ENCODE measurements at places on chromosomes 1 and 21.

DNA sequence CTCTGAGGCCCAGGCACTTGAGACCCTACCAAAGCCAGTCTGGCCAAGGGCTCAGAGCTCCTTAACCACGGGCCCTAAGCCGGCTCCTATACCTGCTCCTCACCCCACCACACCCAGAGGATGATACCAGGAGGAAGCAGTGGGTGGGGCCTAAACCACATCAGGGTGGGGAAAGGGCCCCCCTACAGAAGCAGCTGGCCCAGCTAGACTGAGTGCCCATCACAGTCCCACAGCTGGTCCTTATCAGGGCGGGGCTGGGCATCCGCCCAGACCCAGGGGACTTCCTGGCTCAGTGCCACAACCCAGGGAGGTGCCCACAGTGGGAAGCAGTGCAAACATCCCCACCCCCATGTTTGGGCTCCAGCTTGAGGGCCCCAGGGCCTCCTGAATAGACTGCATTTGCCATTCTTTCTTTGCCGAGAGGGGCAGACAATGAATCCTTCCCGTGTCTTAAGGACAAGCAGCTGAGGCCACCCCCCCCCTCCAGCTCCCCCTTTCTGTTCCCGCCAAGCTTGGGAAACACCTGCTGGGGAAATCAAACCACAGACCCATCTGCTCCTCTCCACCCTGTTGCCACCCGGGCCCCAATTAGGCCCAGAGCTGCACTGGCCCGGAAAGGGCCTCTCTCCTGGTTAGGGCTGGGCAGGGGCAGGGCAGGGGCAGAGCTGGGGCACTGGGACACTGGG is 6.2 kb downstream of the E2F2 start:
- DNase-seq = no peak

DNA sequence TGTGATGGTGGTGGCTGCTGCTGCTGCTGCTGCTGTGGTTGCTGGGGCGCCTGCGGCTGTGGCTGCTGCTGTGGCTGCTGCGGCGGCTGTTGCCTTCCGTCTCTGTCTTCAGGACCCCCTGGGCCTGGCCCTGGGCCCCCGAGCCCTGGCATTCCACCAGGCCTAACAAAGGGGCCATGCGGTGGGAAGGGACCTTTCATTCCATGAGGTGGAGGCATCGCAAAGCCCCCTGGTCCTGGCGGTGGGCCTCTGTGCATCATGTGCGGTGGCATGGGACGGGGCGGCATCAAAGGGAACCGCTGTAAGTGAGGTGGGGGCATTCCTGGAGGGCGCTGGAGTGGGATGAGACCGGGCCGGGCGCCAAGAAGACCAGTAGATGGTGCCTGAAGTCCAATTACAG is 12.4 kb downstream of the SOD1 start:
- no peak for DNase-seq

GRCh38 chr21:42187976-42188653 is 30.8 kb upstream of the ABCG1 start:
- DNase-seq = peak; percentile 76

DNA sequence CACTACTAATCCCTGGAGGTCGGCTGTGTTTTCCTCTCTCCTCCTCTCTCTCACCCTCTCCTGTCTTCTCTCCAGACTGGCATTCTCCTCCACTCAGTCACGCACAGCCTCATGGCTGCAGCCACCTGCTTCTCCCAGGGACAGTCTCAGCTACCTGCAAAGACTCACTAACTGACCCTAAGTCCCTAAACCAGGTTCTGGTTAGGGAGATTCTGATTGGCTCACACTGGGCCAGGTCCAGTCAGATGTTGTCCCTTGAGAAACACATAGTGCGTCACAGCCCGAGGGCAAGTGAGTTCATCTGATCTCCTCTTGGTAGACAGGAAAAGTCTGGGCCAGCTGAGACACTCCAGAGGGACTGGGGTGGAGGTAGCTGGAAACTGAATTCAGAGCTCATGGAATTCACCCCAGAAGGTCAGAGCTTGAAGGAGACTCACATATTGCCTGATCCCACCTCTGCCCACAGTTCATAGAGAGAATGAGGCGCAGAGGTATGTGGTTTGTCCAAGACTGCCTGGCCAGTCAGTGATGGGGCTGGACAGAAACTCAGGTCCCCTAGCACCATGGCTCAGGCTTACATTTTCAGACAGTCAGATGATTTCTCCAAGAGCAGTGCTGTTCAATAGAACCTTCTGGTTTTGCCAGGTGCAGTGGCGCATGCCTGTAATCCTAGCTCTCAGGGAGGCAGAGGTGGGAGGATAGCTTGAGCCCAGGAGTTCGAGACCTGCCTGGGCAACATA is 40.4 kb upstream of the RPL11 start:
- no peak for DNase-seq

DNA sequence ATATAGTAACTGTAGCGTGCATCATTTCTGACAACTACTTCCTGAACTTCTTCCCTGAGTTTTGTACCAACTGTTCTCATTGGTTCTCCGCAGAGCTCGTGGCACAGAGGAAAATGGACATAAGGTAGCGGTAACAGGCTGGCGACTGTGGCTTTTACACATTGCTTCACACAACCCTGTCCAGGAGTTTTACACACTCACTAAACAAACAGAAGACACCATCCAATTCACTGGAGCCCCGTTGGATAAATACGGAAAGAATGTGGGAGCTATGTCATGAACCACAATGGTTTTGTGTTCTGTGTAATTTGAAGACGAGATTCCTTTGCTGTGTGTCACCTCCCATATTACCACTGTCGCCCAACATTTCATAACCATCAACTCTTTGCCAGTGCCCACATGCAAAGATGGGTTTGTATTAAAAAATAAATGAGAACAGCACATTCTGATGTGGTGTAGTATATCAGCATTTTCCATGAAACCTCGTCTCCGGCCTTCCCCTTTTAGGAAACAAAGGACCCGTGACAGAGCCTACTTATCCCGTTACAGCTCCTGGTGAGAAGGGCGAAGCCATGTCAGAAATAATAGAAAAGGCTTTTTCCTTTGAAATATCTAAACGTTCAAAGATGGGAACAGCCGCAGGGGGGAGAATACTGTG is 47.4 kb upstream of the ENAH start:
- no peak for DNase-seq

- peak; percentile 7 for DNase-seq
These were observed 1.7 kb upstream of the KRTAP7-1 start for GRCh38 chr21:30831194-30831765.

GRCh38 chr1:214899908-214900460 is 182.6 kb upstream of the KCNK2 start:
- no peak for DNase-seq

DNA sequence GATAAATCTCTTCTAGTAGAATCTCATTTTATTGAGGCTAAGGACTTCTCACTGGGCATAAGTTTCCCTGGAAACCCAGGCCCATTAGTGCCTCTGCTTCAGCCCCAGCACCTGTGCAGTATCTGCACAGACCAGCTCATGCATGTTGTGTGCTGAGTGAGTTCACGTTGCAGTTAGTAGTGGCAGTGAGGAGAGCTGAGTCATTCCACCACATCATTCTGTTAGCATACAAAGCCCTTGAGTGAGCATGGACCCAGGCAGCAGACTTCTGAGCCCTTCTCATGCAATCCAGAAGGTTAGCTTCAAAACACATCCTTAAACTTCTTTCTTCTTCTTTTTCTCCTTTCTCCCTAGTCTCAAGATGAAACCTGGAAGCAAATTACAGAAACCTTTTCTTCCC is 45.8 kb upstream of the NTPCR start:
- no peak for DNase-seq

DNA sequence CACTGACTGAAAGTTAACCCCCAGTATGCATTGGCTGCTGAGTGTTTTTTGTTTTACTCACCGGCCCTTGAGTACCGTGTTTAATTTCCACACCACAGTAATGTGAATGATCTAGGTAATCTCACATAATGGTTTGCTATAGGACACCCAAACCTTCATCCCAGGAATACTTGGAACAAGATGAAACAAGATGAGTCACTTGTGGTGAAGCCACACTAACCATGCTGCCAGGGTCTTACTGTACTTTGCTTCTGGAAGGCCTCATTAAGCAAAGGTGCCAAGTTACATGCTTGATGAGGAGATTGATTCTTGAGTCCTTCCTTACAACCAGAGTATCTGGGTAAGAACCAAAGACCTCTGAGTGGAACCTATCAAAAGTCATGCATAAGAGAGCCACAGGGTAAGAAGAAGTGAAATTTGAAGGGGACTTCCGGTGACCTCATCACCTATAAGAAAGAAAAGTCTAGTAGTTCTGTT is 163.3 kb downstream of the NRIP1 start:
- no peak for DNase-seq

GRCh38 chr1:97901017-97901658 is 19.7 kb downstream of the DPYD start:
- no peak for DNase-seq

GRCh38 chr21:27677546-27677945 is 710.7 kb upstream of the ADAMTS5 start:
- no peak for DNase-seq

- DNase-seq = no peak
These were observed 60.9 kb downstream of the SLX9 start for GRCh38 chr21:45000637-45001133.

DNA sequence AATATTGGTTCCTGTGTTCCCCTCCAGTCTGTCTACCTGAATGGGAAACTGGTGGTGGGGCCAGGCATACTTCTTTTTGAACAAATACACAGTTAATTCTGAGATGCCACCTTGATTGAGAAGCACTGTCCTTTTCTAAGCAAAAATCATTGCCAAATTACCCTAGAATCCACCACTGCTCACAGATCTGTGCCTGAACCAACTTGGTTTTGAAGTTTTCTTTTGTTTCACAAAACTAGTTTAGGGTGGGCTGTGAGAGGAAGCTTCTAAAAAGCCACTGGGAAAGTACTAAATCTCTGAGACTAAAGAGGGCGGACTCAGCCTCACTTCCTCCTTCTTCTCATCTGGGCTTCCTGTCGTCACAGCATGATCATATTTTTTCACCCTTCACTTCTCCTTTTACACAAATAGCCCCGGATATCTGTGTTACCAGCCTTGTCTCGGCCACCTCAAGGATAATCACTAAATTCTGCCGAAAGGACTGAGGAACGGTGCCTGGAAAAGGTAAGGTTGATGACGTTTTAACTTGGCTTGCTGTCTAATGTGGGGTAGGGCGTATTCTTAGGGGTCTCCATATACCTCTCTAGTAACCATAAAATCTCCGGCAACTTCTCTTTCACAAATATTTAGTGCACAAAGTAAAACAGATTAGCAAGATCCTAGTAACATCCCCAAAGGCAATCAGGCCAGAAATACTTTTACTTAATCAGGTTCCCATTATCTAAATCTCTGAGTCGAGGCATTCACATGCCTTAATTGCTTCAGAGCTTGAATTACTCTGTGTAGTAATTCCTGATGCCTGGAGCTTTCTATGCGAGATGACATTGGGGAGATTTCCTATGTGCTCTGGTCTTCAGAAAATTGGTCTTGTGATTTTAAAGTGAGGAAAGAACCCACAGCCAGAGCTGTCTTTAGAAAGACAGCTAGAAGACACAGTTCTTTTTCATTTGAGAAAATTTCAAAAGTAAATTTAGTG is at the start of gene CD53:
CD53 (plus strand) TSS at position 404 of the 976 bp plus-strand sequence. CDS start 18,261 bp downstream, outside the sequence.
- peak; percentile 16 for DNase-seq

GRCh38 chr1:148388260-148389026 is 94.7 kb downstream of the PPIAL4G start:
- peak; percentile 89 for DNase-seq

DNA sequence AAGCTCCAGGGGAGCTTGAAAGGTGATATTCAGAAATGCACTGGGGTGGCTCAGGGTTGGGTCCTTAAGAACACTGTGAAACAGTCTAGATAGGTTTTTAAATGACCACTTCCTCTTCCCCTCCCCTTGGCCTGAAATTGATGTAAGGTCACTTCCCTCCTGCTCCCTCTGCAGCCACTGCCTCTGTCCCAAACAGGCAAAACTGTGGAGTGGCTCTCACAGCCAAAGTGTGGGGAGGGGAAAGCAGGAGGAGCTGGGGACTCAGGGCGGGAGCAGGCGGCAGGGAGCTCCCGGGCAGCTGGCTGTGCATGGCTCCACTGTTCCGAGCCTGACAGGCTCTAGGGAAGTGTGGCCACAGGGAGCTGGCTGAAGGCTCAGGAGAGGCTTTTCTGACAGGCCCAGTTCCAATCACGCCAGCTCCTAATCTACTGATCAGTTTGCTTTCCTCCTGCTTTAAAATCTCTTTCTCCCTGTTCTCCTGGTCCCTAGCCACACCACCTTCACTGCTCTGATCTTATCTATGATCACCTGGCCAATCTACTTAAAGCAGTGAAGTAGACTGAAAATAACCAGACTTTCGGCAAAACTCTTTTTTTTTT is 5.1 kb upstream of the CSRP1 start:
- DNase-seq = no peak

DNA sequence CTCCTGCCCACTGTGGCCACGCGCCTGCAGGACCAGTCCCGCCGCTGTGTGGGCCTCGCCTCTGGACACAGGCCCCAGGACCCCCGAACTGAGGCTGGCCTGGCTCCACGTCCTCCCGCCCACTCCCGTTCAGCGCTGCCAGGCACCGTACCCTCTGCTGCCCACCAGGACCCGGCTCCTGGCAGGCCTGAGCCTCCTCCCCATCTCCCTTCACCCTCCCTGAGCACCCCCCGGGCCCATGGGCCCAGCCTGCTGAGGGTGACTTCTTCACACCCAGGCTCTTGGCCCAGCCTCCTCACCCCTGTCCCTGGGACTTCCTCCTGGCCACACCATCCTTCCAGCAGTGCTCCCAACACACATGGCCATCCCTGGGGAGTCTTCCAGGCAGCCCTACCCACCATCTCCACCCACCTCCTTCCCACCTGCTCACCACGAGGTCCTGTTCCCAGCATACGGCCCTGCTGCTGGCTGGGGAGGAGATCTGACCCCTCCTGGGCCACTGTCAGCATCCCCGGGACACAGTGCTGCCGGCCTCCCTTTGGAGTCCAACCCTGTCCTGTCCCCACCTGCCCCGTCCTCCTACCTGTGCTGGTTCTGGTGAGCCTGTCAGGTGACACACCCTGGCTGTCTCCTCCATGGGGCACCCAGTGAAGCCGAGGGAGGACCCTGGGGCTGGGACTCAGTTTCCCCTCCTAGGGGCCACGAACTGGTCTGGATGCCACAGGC is 53.7 kb downstream of the SLX9 start:
- DNase-seq = no peak

DNA sequence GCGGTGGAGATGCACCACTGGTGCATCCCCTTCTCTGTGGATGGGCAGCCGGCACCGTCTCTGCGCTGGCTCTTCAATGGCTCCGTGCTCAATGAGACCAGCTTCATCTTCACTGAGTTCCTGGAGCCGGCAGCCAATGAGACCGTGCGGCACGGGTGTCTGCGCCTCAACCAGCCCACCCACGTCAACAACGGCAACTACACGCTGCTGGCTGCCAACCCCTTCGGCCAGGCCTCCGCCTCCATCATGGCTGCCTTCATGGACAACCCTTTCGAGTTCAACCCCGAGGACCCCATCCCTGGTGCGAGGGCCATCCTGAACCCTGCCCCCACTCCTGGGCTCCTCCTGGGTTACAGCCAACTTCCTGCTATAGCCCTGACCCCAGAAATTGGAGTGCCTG is 13.0 kb downstream of the NTRK1 start:
- no peak for DNase-seq

- no peak for DNase-seq
These were observed 796 bp upstream of the TDRKH start for GRCh38 chr1:151790940-151791651.

DNA sequence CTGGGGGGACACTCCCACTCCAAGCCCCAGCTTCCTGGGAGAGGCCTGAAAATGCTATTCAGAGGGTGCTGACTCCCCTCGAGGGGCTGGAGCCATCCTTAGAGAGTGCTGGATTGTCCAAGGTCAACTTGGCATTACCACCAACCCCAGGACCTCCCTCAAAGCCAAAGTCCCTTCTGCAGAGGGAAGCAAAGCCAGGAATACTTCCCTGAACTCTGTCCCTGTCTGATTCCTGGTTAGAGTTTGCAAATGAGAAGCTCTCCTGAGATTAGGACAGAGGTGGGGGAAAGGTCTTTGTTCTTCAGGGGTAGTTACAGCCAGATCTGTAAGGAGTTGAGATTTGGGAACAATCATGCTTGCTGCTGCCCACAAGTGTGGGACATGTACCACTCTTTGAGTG is 45.3 kb downstream of the TLR5 start:
- no peak for DNase-seq

Measured in stimulated activated naive CD4-positive, alpha-beta T cell treated with Interleukin-2 at 50 U/mL for 16 hours (primary cell).